ENCODE measurements at places on chromosomes 7 and 10.

- DNase-seq, result no peak
Observed at GRCh38 chr10:28823501-28824075, 146.3 kb downstream of the BAMBI start.

- DNase-seq, result no peak
Observed at GRCh38 chr7:37289367-37289766, 159.3 kb downstream of the ELMO1 start.

DNA sequence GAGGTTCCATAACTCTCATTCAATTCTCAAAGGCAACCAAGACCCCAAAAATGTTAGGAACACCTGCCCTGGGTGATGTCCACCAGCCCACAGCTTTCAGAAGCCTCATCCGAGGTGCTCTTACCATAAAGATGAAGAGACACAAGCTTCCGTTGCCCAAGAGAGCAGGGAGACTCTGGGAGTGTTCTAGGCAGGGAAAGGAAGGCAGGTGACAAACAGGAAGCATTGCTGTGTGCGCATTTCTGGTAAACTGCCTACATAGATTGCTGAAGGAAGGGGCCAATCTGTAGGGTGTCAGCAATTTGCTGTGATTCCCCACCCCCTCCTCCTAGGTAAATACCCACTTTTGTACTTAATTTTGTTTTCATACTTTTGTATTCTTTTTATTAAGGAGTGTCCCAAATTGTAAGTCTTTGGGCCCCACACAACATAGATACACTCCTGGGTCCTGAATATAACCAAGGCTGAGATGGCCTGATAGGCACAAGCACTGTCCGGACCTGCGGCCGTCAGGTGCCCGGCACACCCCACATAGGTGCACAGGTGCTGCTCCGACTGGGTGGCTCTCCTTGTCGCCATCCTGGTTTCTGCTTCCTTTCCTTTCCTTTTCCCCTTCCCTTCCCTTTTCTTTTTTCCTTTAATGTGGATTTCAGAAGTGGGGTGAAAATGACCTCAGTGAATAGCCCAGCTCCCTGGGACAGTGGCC is 51.4 kb upstream of the SMNDC1 start:
- DNase-seq, result no peak

- DNase-seq, result no peak
Observed at GRCh38 chr7:52669031-52669430, 366.4 kb upstream of the POM121L12 start.

GRCh38 chr7:101554584-101555268 is 74.4 kb downstream of the MYL10 start:
- DNase-seq, result no peak

GRCh38 chr7:105682341-105683060 is 101.2 kb upstream of the EFCAB10 start:
- no peak for DNase-seq

DNA sequence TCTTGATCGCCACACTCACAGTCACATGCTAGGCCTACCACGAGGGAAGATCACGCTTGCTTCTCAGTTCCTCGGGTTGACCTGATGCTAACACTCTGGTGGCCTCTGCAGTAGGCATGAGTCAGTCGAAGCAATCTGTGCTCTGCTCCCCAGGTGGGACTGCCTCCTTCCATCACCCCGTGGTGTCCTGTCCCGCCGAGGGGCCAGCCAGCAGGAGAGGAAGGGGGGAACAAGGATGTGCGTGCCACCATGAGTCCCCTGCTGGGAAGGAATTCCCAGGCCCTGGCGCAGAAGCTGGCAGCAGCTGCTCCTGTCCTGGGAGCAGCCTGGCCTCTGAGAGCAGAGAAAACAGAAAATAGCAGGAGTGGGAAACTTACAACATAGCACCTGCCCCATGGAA is 695.0 kb upstream of the NRP1 start:
- DNase-seq, result no peak
